ENCODE measurements at places on chromosomes 3 and 15.

GRCh38 chr3:99373088-99373845 is 265.1 kb upstream of the COL8A1 start:
- no peak for DNase-seq

DNA sequence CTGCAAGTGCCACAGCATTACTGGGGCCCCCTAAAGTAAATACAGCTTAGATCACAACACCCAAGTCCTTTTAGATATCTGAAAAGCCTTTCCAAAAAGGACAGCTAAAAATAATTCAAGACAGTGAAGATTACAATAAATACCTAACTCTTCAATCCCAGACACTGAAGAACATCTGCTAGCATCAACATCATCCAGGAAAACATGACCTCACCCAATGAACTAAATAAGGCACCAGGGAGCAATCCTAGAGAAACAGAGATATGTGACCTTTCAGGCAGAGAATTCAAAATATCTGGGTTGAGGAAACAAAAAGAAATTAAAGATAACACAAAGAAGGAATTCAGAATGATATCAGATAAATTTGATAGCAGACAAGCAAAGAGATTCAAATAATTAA is 71.7 kb upstream of the TTC14 start:
- DNase-seq = no peak

DNA sequence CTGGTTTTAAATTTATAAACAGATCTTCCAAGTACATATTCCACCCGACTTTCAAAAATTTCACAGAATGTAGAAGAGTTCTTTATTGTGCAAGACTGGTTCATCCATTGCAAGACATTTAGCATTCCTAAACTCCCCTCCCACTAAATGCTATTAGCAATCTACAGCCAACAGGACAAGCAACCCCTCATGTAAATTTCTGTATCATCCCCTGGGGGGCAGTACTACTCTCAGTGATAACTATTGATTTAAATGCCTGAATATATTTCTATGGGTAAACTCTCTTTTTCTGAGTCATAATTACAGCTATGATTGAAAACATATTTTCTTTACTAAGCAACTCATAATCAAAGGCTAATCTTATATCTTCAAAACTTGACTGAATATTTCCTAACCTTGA is 10.7 kb upstream of the SLC15A2 start:
- peak; percentile 4 for DNase-seq

GRCh38 chr15:71630475-71630809 is 179.9 kb upstream of the NR2E3 start:
- DNase-seq = no peak

- no peak for DNase-seq
These were observed 34.6 kb upstream of the SPRED1 start for GRCh38 chr15:38217788-38218609.

- DNase-seq = no peak
These were observed 70.2 kb downstream of the LRRC28 start for GRCh38 chr15:99321468-99321867.

DNA sequence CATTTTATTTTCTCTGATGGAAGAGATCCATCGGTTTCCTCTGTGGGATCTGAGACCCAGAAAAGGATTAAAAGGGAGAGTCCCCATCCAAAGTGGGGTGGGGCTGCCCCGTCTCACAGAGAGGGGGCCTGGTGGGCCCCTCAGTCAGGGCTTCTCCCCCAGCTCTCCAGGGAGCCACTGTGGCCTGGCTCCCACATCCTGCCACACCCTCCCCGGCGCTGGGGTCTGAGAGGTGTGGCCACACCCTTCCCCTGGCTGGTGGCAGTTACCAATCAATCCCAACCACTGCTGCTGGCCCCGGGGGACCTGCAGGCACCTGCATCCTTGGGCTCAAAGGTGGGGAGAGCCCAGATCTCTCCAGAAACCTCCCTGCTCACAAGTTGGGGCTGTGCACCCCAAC is 161.8 kb upstream of the IQSEC1 start:
- DNase-seq = no peak

DNA sequence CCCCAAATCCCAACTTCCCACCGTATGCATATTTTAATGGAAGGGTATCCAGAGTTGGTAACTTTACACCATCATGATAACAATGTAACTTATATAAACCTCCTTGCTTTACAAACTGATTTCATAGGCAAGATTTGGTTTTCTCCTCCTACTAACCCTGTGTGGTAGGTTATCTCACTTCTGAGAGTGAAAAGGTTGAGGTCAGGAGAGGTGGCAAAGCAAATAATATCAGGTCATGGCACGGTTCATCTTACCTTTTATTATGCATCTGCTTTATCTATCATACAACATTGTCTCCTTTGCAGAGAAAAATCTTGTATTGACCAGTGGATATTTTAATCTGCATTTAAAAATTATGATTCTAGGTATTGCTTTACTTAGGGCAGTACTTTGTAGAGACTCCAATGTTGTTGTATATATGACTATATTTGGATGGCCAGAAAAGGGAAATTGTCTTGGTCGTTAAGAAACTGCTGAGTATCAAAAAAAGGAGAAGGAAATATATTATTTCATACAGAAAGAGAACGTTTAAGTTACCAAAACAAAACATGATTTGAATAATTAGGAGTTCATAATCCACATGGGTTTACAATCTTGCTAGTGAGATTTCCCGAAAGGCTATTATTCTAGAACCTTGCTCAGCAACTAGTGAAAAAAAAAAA is 30.4 kb downstream of the NFKBIZ start:
- no peak for DNase-seq

DNA sequence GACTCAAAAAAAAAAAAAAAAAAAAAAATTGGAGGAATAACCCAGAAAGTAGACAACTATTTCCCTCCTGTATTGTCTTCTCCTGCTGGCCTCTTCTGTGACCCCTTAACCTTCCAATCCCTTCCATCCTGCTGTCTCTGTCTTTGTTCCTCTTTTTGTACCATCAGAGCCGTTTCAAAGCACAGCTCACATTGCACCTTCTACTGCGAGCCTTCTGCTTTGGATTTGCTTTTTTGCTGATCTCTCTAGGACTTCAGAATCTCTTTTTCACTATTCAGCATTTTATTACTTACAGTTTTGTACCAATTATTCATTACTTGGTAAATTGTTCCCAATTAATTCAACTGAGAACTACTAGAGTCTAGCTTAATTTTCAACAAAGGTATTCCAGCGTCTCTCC is 284.0 kb upstream of the TBL1XR1 start:
- DNase-seq = no peak

DNA sequence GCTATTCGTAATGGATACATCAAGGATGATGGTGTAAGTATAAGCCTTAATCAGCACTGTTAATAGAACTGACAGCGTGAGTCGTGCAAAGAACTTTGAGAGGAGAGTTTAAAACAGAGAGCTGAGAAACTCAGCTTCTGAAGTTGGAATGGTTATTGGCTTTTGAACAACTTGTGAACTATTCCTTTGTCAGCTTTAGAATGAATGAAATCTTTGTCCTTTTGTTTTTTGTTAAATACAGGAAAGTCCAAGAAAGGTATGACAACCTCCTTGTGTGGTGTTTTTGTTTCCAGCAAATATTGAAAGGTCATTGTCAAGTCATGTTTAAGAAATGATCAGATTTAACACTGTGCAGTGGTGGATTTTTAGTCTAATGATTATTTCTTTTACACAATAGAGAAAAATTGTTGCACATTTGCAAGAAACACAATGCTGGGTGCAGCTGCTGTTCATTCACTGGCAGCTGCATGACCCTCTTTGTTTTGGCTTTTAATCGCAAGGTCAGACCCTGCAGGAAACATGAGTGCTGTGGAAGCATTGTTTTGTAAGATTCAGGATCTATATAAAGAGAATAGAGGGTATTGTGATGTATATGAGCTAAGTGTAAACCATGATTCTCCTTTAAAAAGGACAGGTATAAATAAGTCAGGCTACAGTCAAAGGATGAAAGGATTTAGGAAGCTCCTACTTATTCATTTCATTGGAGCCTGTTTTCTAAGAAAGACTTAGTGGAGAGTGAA is 21.7 kb upstream of the ABHD10 start:
- no peak for DNase-seq

DNA sequence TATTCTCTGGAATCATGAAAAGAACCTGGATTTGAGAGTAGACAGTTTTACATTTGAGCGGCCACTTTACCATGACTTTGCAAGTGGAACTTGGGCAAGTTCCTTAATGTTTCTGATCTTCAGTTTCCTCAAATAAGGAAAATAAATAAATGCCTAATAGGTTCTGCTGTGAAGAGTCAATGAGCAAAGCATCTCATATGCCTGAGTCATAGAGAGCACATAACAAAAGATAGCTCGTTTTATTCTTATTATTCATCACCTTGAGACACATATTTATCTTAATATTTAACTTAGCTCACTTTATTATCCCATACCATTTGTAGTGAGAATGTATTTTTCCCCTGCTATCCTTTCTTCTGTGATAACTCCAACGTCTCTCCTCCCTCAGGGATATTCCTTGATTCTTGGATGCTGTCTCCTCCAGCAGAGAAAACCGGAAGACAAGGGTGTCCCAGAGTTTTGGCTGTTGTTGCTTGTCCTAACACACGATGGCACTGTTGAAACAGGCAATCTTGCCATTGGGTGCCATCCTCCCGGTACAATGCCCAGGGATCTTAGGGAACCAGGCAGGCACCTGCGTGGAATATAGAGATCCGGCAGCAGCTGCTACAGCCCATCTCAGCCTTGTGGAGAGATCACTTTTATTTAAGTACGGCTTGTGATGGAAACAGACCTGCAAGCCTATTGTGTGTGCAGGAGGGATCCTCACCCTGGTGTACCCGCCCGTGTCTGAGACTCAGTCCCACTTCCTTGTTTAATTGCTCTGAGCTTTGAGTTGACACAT is 33.3 kb upstream of the VPS33B start:
- peak; percentile 73 for DNase-seq

DNA sequence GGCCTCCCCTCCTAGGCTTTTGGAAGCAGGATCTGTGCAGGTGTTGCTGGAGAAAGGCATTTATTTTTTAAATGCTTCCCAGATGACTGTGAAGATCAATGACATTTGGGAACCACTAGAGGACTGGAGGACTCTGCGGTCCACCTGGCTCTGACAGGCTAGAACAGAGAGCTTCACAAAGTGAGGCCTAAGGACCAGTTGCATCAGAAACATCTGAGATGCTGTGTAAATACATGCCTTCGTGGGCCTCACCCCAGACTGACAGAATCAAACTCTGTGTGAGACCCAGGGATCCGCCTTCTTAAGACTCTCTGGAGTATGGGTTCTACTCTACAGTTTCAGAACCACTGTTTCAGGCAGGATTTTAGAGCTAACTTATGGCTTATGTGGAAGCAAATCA is 105.0 kb upstream of the ICE2 start:
- no peak for DNase-seq

GRCh38 chr3:30623351-30623750 is 16.9 kb downstream of the TGFBR2 start:
- DNase-seq = no peak

DNA sequence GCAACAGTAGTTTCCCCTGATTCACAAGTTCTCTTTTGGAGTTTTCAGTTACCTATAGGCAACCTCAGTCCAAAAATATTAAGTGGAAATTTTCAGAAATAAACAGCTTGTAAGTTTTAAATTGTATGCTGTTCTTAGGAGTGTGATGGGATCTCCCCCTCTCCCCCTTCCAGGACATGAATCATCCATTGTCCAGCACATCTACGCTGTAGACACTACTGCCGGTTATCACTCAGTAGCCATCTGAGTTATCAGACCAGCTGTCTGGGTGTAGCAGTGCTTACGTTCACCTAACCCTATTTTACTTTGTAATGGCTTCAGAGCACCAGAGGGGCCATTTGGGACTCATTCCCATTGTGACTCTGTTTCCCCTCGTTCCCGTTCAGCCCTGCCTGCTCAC is 96.7 kb upstream of the PLXNA1 start:
- no peak for DNase-seq

DNA sequence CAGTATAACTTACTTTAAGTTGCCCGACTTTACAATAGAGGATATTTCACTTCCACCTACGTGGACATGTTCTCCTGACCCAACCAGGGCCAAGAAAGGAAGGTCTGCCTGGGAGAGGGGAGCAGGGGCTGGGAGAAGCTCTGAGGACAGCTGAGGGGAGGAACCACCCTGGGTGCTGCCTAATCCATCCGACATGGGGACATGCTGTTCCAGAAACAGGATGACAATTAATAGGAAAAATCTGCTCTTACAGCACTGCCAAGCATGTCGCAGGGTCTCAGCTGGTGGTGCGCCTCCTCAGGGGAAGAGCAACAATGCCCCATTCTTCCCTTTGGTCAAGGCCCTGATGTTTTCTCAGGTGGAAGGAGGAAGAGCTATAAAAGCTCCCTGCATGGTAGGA is 132.3 kb downstream of the NTRK3 start:
- no peak for DNase-seq

DNA sequence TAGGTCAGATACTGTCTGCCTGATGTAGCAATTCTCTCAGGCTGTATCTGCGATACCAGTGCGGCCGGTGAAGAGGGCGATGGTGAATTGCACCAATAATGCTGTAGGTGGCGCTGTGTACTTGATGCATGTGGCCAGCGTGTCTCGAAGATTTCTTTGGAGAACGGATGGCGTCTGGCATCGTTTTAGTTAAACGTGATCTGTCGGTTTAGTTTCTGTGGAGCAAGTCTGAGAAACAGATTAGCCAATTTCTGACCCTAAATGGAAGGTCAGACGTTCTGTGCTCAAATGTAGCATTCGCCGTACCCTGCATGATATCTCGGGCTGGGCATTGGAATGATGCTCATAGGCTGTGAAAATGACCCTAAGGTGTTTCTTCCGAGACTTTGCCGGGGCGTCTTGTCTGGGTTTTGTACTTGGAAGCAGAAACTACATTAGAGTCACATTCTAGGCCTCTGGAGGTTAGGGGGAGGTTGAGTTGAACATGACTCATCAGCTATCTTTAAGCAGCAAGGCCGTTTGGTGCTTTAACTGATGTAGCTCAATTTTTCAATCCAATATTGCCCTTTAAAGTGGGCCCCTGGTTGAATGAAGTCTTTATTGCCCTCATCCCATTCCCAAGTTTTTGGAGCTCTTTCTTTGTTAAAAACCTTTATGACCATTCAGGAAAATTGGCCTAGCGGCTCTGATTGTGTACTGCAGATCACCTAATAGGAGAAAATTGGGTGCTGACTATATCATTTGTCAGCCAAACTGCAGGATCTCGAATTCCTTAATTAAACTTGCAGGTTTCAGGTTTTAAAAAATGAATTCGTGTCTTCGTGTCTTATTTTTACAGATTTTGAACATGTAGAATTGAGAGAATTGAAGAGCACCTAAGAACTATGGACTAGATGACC is 80.0 kb downstream of the SQOR start:
- DNase-seq = peak; percentile 66

DNA sequence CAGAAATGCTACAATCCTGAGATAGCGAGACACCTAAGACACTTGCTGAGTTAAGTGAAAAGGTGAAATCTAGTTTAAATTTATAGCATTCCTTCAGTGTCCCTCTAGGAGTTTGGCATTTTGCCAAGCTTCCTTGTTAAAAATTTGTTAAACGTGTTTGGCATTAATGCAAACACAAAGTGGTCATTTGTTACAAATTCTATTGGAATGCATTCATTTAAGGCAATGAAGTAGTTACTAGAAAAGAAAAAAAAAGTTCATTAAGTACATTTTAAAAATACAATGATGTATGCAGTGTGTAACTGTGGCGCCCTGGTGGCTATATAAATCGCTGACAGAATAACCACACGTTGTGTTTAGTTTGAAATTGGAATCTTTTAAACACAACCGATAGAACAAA is 31.3 kb upstream of the WNT5A start:
- DNase-seq = no peak

All from NCI-H446 (cell line).